Vein endothelial cell (primary cell): ENCODE measurements at places on chromosomes 5 and 9. TPM values are rescaled to one million over a fixed set of nuclear protein-coding genes. Genes with fewer than 3 reads are reported as not detected.

Gene BTNL3
- not detected in 2 replicates for total RNA-seq

Gene NEURL1B
- 0.65 and 1.6 TPM in 2 replicates for total RNA-seq

Gene ST6GALNAC4
- total RNA-seq = 75.8 and 85.3 TPM in 2 replicates

Gene GRAMD2B
- total RNA-seq = 5.6 and 11.9 TPM in 2 replicates

Gene TXNDC8
- total RNA-seq = not detected in 2 replicates

Gene ELOVL7
- total RNA-seq = 0.10 TPM in 1 of 2 replicates, not detected in the other

Gene ECM2
- under 0.01 TPM in 1 of 2 replicates, not detected in the other for total RNA-seq

Gene BNC2
- 29.0 and 34.3 TPM in 2 replicates for total RNA-seq

Gene UNC13B
- 42.1 and 49.7 TPM in 2 replicates for total RNA-seq
